ENCODE measurements at places on chromosomes 2 and 18.
A peak's percentile ranks its signal among the peaks of the same experiment; 100 is the strongest.

GRCh38 chr18:74356959-74357358, 41.3 kb downstream of the C18orf63 start:
- ATAC-seq = no peak

DNA sequence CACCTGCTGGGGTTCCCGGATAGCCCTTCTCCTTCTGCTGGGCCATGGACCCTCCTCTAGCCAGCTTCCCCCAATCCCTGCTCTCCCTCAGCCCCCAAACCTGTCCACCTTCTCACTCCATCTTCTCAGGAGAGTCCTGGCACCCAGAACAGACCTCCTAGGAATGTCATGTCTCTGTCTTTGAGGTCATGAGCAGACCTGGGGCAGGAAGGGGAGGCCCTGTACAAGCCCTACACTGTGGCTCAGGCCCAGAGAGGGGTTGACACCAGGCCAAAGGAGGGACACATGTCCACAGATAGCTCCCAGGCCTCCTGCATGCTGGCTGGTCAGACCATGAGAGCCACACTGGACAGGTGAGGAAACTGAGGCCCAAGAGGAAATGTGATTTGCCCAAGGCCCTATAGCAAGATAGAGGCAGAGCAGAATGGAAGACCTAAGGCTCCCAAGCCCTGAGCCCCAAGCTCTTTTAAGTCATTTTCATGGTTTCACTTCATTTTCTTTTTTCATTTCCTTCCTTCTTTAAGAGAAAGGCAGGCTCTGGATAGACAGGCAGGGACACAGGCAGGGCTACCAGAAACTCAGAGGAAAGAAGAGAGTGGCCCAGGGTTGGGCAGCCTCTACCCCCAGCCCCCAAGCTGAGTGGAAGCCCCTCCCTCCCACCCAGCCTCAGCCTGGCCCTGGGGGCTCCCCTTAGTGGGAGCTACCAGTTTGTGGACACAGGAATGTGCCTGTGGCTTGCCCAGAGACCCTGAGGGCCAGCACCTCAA, 159.7 kb downstream of the SMAD7 start:
- ATAC-seq = peak; percentile 12

- no peak for ATAC-seq
These were observed 21.2 kb upstream of the MAL start for GRCh38 chr2:95004287-95004686.

DNA sequence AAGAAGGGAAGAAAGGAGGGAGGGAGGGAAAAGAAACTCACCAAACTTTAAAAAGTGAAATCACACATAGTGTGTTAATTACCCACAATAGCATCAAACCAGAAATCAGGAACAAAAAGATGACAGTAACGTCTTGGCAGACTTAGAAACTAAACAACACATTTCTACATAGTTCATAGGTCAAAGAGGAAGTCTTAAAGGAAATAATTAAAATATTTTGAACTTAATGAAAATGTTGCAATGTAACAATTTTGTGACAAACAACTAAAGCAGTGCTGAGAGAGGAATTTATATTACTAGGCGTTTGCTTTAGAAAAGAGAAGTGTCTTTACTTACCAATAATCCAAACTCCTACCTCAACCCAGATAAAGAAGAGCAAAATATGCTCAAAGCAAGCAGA, 505.0 kb upstream of the ID2 start:
- ATAC-seq = no peak

- ATAC-seq = no peak
These were observed 462.3 kb downstream of the MEIS1 start for GRCh38 chr2:66897181-66897580.

GRCh38 chr2:226308986-226309385, 490.6 kb downstream of the IRS1 start:
- ATAC-seq = no peak

GRCh38 chr2:182229297-182229696, 197.5 kb downstream of the PDE1A start:
- ATAC-seq = no peak

DNA sequence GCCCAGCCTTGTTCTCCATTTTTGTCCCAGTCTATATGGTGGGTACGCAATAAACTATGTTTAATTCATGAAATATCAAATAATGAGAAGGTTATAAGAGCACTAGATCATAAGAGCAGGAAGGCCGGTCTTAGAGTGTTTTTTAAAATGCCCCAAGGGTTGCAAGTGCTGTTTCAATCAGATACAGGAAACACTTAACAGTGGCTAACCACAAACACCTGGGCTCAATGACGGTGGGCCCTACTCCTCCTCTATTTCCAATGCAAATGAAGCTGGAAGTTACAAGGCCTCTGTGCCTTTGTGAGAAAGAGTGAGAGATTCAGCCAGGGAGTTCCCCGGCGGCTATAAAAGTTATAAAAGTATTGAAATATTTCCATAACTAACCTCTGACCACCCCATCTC, 18.9 kb upstream of the WDR33 start:
- ATAC-seq = peak; percentile 59

DNA sequence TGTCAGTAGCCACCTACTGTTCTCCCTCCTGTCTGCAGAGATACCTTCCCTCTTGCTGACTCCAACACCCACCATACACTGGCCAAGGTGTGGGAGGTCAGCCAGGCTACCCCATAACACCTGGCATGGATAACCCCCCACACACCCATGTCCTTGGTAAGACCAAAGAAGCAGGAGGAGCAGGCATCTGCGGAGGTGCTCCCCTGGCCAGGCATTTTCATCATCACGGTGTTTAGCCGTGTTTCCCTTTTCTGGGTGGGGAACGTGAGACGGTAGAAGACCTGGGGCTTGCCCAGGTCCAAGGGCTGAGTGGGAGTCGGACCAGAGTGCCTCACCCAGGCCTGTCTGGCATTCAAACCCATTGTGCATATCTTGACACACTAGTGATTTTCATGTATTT, 150.3 kb downstream of the SMAD7 start:
- ATAC-seq = no peak

GRCh38 chr2:136005462-136006196, 20.2 kb upstream of the DARS1 start:
- peak; percentile 15 for ATAC-seq

DNA sequence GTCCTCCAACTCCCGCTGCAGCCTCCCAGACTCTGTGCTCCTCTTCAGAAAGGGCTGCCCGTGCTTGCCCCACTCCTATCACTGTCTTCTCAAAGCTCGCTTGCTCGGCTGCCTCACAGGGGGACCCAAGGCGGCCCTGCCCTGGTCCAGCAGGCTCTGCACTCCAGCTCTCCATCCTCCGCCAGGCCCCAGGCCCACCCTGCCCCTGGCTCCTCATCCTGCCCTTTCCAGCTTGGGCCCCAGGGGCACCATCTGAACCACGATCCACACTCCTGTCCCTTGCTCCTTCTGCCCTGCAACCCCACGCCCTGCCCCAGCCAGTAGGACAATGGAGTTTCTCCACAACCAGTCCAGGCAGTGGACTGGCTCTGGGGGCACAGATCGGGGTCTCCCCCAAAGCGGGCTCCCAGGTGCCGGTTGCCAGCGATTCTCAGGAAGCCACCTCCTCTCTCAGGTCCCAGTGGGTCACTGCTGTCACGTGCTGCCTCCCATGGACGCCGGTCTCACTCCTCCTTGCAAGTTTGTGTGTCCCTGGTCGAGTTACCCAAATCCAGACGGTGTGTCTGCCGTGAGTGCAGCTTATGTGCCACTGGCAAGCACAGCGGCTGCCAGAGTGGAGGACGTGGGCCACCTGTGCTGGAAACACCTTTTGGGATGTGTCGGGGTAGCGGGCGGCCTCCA, 238.5 kb downstream of the HDAC4 start:
- no peak for ATAC-seq

DNA sequence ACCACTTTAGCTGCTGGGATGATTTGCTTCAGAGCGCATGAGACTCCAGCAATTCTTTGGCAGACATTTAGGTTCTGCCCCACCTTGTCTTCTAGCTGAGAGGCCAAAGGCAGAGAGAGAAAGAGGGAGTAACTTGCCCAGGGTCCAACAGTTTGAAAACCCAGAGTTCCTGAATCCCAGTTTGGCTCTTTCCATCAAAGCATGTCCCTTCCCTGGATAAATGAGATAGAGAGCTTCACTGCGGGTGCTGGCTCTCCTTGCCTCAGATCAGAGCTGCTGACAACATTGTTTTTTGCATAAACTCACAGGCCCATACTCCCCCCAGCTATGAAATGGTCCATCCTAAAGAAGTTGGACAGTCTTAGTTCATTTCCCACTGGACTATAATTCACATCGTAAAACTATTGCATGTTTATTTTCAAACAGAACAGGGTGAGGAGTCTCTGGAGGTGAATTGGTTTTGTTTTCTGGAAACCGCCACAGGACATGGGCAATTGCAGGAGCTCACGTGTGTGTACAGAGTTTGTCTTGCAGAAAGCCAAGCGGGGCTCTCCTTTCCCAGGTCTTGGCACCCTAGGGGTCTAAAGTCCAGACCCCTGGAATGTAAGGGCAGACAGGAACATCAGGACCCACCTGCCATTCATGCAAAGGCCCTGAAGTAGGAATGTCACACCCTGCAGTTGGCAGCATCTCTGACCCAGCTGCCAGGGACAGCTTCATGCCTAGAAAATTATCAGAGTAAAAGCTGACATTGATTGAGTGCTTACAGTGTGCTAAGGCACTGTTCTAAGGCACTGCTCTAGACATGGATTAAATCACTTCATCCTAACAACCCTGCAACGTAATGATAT, 25.0 kb upstream of the SLC14A2 start:
- ATAC-seq = no peak

DNA sequence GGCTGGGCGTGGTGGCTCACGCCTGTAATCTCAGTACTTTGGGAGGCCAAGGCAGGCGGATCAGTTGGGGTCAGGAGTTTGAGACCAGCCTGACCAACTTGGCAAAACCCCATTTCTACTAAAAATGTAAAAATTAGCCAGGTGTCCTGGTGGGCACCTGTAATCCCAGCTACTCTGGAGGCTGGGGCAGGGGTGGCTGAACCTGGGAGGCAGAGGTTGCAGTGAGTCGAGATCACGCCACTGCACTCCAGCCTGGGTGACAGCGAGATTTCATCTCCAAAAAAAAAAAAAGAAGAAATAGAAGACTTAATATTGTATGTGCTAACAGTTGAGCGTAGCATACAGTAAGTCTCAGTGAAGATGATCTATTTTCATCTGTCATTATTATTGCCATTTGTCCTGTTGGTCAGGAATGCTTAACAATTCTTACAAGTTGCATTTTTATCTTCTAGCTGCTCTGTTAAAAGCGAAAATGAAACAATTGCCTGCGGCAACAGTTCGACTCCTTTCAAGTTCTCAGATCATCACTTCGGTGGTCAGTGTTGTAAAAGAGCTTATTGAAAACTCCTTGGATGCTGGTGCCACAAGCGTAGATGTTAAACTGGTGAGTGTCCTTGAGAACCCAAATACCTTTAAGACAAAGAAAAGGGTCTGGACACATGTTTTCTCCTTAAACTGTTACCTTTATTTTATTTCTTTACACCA, 7.2 kb downstream of the PMS1 start:
- ATAC-seq = no peak

DNA sequence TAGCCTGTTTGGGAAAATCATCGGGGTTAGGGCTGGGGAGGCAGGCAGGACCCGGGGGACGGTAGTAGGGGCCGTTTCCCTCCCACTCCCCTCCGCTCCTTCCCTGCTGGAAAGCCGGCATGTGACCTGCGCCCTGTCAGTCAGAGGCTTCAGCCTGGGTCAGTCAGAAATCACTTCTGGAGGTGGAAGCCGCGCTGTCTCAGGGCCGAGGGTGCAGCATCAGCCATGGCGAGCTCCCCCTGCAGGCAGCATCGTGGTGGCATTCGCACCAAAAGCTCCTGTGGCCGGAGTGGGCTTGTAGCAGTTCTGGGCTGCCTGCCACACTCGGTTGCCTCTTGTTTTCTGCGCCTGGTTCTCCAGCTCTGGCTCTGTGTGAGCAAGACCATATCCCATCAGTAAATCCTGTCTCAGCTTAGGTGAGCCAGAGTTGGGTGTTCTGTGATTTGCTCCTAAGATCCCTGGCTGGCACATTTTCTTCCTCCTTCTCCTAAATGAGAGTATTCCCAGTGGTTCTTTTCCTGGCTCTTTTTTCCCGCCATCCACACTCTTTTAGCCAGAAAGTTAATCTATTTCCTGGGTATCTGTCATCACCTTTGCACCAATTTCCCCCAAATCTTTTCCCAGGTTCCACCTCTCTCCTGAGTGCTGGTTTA, 123.9 kb upstream of the CD302 start:
- peak; percentile 86 for ATAC-seq

Measured in esophagus mucosa (tissue), 1 donor.